ENCODE measurements at places on chromosomes 12 and 14.
A peak's percentile ranks its signal among the peaks of the same experiment; 100 is the strongest.

DNA sequence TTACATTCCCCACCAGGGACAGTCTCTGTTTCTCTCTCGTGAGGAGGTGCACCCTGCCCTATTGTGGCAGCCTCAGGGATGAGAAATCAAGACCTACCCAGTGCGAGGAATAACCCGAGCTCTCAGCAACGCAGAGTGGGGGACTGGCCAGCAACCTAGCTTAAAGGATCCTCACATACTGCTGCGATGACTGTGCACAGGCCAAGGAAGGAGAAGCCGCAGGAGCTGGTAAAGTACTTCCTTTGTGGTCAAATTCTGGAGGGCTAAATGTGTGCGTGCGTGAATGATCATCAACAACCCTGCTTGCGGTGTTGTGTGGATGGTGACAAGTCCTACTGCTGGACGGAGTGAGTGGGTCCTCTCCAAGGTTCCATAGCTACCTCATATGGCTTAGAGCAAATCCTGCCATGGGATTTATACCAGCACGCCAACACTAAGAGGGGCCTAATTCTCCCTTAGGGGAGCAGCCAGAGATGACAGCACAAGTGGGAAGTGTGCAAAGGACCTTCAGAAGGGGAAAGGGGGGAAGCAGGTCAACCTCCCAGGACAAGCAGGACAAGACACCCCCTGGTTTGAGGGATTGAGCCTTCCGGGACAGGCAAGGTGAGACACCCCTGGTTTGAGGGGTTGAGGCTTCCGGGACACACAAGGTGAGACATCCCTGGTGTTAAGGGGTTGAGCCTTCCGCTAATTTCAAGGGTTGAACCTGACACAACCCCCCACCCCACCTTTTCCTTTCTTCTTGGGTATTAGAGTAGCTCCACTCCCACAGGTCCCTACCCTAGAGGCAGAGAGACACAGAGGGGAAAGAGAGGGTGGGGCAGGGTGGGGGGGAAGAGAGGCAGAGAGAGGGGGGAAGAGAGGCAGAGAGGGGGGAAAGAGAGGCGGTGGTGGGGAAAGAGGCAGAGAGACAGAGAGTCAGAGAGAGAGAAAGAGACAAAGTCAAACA is 58.8 kb upstream of the AP4S1 start:
- DNase-seq, result no peak

- peak; percentile 97 for DNase-seq
These were observed at the start of the genes GON7 and UBR7 for GRCh38 chr14:93206793-93207467. Gene GON7 (minus strand): TSS chr14:93207065. CDS start chr14:93207037, 28 bp downstream. Gene UBR7 (plus strand): TSS chr14:93207256. CDS start chr14:93207292, 36 bp downstream.

- DNase-seq, result no peak
These were observed 7.4 kb downstream of the FOXN4 start for GRCh38 chr12:109301643-109302168.

- no peak for DNase-seq
These were observed 38.4 kb downstream of the GALNT16 start for GRCh38 chr14:69298131-69299071.

DNA sequence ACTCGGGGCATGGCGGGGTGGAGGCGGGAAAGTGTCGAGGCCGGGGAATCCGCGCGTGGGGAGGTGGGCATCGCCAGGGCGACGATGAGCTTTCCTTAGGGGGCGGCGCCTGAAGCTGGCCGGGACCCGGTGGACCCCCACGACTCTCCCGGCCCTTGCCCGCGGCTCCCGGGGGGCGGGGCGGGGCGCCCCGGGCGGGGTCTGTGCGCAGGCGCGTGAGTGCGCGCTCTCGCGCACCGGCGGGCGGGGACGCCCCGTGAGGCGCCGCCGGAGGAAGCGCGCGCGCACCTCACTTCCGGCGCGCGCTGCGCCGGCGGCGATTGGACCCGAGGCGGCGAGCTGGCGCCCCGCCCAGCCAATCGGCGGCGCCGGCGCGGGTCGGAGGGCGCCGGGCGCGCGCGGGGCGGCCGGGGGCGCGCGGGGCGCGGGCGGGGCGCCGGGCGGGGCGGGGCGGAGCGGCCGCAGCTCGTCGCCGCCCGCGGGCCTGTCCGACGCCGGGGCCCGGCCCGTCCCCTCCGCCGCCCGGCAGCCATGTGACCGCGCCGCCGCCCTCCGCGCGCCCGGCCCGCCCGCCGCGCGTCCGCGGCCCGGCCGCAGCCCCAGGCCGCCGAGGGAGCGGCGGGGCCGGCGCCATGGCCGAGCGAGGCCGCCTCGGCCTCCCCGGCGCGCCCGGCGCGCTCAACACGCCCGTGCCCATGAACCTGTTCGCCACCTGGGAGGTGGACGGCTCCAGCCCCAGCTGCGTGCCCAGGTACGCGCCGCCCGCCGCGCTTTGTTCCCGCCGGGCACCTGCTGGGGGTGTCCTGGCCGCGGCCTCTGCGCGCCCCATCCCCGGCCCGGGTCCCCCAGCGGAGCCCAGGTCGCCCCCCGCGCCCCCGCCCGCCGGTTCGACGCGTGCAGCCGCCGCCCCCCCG is at the start of gene PACS2:
Gene PACS2 (plus strand): TSS at position 462 of the 914 bp plus-strand sequence. CDS start 171 bp downstream, at position 633.
- peak; percentile 87 for DNase-seq

GRCh38 chr14:100691395-100692056 is 35.2 kb upstream of the DLK1 start:
- no peak for DNase-seq

- DNase-seq, result no peak
These were observed 254.4 kb upstream of the DIO2 start for GRCh38 chr14:80465546-80466220.

- DNase-seq, result no peak
These were observed 8.0 kb upstream of the RAP1B start for GRCh38 chr12:68602720-68603119.

GRCh38 chr14:38127356-38127755 is 80.3 kb upstream of the SSTR1 start:
- no peak for DNase-seq

DNA sequence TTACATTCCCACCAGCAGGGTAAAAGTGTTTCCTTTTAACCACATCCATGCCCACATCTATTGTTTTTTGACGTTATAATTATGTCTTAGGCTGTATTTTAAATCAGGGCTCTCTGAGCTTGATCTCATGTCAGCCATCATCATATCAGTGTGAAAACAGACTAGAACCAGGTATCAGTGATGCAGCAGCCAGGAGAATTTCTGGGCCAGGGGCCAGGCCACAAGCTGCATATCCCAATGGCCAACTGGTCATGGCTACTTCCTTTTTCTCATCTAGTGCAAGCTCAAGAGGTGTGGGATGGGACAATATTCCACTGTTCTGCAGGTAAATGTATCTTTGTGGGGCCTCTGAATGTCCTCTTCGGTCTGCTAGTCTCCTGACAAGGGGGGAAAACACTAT is 125.1 kb downstream of the CRADD start:
- DNase-seq, result no peak

DNA sequence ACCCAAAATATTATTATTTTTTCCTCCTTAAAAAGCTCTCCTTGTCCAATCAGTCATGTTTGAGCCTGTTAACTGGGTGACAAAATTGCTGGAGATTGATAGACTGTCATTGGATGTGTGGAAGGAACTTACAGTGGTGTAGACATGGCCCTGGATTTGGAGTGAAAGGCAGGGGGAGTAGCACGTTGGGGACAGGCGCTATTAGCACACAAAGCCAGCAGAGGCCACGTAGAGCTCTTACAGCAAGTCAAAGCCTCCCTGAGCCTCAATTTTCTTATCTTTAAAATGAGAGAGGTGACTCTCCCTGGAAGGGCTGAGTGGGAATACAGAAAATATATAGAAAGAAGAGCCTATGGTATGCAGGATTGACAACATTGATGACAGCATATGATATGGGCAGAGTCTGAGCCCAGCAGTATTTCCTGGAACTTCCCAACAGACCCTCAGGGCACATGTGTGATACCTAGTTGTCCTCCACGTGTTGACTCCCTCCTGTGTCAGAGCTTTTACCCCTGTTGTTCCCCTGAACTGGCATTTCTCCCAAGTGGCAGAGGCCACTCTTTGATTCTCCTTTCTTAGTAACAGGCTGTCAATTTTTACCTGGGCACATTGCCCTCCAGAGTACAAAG is 504.9 kb downstream of the VRK1 start:
- no peak for DNase-seq

DNA sequence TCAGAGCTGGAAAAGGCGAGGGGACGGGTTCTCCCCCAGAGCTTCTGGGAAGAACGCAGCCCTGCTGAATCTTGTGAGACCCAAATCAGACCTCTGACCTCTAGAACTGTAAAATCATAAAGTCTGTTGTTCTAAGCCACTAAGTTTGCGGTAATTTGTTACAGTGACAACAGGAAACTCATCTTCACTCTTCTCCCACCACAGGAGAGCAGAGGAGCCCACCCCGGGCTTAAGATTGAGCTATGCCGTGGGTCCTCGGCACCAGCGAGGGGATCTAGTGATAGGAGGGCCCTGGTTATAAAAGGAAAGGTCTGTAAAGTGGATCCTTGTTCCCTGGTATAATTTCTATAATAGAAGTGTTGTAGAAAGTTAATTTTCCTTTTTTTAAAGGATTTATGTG is 7.6 kb downstream of the MLXIP start:
- DNase-seq, result no peak

- no peak for DNase-seq
These were observed 23.1 kb upstream of the FBXO21 start for GRCh38 chr12:117213295-117213808.

- no peak for DNase-seq
These were observed 259.2 kb downstream of the MED13L start for GRCh38 chr12:116018282-116018681.

DNA sequence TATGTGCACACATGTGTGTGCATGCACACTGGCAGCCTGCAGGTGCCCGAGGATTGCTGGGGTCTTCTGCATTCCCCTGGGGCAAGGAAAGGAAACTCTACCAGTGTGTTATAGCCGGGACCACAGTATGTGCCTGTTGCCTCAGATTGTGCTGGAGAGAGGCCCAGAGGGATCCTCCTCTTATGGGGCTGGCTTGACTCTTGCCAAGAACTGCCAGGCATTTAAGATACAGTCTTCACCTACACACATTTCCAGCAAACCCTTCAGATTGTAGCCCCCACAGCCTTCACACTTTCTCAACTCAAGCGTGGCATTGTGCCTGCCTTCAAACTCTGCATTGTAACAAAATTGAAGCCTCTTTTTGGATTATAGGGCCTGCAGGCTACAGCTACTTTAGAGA is 176.7 kb upstream of the DYRK2 start:
- DNase-seq, result no peak

DNA sequence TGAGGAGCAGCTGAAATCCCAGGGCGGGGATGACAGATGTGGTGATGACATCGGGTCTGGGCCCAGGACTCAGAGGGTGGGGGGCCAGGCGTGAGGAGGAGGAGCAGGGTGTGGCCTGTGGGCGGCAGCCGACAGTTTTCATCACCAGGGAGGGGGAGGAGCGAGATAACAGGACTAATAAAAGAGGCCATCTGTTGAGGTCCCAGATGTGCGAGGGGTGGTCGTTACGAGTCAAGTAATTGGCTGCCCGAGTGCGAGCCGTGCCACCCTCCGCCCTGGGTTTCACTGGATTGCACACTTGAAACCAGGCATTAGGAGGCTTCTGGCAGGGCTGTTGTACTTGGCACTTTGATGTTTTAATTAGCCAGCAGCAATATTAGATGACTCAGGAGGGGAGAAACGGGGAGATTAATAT is 67.2 kb downstream of the NOS1 start:
- DNase-seq, result no peak

DNA sequence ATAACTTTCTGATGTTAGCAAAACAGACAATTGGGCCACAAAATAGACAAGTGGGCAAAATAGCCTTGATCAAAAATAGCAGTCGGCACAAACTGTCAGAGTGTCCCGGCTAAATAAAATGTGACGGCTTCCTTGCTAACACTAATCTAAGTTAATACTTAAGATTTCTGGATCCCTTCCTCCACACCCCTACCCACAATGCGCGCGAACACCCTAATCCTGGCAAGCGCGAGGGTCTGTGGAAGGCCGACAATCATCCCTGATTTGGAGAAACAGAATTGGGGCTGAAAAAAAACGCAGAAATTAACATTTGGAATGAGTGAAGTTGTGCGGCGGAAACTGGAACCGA is 489 bp downstream of the CEP290 start:
- DNase-seq, result no peak

DNA sequence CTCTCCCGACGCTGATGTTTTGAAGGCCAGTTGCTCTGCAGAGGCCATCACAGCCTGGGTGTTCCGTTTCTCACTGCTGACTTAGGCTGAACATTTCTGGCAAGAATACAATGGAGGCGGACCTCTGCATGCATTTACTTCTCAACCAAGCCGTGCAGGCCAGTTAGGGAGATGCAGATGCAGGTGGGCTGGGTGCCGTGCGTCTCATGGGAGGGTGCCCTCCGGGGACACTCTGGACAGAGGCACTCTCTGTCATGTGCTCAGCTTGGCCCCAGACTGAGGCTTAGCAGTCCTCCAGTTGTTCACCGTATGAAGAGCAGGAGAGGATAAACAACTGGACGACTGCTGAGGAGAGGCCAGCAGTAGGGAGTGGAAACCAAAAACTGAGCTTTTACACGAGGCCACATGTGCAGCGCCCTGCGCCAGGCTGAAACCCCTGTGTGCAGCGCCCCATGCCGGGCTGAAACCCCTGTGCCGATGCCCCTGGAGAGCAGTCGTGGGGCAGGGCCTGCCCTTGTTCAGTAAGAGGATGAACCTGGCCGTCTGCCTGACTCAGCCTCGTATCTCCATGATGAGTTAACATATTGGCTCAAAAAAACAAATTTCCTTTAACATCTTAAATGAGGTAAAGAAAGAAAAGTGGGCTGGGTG is 32.3 kb downstream of the DDX51 start:
- no peak for DNase-seq

DNA sequence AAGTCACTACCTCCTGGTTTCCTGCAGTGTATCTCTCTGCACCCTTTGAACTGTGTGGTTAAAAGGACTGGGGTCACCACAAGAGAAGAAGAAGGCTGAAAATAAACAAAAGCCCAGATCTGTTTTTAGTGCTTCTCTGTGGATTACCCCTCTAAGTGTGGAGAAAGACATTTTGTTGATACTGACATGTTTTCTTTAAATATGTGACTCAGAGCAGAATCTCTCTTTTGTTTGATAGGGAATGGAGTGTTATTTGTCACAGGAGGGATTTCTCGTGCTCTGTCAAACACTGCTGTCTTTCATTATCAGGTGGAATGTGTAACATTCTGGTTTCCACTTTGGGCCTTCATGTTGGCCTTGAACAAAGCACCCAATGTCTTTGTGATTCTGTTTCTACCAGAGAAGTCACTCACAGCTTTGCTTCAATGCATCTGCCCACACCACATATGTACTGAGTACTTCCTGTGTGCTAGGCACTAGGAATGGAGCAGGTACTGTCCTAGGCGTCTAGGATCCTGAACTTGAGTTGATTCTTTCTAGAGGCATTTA is 82.1 kb downstream of the PLXNC1 start:
- DNase-seq, result peak; percentile 75

DNA sequence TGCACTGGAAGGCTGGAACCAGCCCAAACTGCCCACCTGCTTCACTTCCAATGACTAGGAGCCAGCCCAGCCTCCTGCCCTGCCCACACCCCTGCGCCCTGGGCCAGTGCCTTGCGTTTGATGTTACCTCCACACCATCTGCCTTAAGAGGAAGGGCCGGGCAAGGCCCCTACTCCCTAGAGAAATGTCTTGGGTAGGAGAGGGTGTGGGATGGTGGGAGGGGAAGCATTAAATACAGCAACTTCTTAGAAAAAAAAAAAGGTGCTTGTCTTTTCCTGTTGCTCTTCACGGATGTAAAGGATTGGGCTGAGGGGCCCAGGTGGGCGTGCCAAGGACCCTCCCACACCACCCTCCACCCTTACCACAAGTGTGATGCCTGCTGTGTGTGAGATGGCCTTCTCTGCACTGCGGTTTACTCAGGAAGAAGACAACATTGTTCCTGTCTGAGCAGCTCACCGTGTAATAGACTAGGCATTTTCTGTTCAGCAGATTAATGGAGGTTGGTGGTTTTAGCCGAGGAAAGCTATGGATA is 99.9 kb downstream of the NINJ2 start:
- no peak for DNase-seq

GRCh38 chr14:86532219-86532618 is 1002.3 kb downstream of the FLRT2 start:
- no peak for DNase-seq
